ENCODE measurements at places on chromosomes 1 and 21. TPM values are rescaled to one million over a fixed set of nuclear protein-coding genes. Genes with fewer than 3 reads are reported as not detected.

GRCh38 chr1:201648066-201648906 is 109.4 kb downstream of the NAV1 start:
- DNase-seq = peak; percentile 56

- DNase-seq = no peak
Observed at GRCh38 chr1:107460035-107460434, 319.2 kb downstream of the NTNG1 start.

- DNase-seq = no peak
Observed at GRCh38 chr1:185208626-185209180, 51.7 kb downstream of the SWT1 start.

GRCh38 chr1:53765657-53766056 is 26.7 kb upstream of the GLIS1 start:
- no peak for DNase-seq

DNA sequence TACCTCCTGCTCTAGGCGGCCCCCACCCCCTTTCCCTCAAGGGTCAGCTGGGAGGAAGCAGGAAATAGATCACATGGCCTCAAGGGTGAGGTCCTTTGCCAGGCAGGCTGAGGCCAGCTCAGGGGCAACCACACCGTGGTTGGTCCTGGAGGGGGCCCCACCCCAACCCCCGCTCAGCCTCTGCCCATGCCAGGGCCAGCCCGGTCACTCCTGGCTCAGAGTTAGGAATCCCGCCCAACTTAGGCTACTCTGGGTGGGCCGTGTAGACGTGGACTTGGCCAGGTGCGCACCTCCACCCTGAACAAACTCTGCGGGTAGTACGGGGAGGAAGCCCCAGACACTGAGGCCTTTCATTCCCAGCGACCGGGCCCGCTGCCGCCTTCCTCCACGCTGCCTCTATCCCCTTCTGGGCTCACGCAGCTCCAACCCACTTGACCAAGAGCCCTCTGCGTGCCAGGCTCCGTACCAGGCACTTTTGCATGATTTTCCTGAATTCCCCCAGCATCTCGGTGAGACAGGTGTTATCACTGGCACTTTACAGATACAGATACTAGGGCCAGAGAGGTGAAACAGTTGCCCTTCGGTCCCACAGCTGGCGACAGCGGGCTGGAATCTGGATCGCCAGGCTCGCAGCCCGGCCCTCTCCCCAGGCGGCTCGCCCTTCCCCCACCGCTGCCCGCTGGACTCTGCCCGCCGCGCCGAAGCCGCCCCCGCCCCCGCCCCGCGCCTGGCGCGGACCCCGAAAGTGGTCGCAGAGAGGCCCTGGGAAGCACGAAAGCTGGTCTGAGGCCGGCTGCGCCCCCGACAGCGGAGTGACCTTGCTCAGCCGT is 769 bp downstream of the GALE start:
- peak; percentile 79 for DNase-seq

DNA sequence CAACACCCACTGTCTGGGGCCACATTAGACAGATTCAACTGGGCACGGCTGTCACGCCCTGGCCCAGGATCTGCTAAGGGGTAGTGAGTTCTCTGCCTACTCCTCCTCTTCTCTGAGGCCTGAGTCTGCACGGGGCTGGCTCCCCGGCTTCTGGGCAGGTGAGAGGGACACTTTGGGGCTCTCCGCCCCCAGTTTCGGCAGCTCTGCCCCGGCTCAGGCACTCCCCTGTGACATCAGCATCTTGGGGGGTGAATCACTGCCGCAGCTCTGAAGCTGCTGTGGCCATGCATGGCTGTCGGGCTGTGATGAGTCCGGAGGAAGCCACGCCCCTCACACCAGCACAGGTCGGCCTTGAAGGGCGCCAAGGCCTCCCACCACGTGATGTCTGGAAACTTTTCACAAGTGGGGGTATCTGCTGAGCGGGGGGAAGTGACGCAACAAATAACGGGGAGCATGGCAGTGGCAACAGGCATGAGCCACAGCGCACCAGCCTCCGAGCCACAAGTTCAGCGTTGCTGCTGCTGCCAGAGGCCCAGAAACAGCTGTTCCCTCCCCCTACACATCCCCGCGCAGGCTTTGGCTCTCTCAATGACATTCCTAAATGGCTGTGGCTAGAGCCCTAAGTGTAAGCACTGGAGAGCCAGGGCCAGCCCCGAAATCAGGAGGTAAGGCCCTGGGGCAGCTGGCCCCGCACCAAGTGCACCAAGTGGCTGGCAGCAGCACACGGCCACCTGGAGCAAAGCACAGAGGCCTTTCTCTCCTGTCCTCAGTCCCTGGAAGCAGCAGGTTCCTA is 26.3 kb downstream of the ZBTB17 start:
- peak; percentile 87 for DNase-seq

GRCh38 chr1:43610339-43610738 is 39.6 kb upstream of the KDM4A start:
- DNase-seq = no peak

KANK4 gene
- 9.1 TPM for total RNA-seq

CD101 gene
- total RNA-seq = 0.75 TPM

SEC16B gene
- total RNA-seq = 4.2 TPM

Data from pancreas (tissue), 10 donors.